ENCODE measurements at places on chromosomes 13 and 19.

- DNase-seq, result no peak
Observed at GRCh38 chr13:51342706-51343105, 3.2 kb downstream of the SERPINE3 start.

DNA sequence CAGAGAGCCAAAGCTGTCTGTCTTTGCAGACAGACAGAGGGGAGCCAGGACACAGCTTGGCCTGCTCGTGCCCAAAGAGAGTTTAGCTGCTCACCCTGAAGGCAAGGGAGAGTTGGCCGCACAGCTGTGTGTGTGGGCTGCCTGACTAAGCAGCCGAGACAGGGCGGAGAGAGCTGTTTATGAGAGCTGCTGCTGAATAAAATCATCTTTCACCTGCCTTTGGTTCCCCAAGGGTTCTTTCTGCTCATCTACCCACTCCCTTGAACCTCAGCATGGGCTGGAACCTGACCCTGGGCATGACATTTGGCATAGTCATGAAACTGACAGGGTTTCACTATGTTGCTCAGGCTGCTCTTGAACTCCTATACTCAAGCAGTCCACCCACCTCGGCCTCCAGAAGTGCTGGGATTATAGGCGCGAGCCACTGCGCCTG is 98.2 kb downstream of the RBM26 start:
- DNase-seq, result no peak

GRCh38 chr13:28751175-28751960 is 32.6 kb upstream of the SLC46A3 start:
- DNase-seq, result no peak

DNA sequence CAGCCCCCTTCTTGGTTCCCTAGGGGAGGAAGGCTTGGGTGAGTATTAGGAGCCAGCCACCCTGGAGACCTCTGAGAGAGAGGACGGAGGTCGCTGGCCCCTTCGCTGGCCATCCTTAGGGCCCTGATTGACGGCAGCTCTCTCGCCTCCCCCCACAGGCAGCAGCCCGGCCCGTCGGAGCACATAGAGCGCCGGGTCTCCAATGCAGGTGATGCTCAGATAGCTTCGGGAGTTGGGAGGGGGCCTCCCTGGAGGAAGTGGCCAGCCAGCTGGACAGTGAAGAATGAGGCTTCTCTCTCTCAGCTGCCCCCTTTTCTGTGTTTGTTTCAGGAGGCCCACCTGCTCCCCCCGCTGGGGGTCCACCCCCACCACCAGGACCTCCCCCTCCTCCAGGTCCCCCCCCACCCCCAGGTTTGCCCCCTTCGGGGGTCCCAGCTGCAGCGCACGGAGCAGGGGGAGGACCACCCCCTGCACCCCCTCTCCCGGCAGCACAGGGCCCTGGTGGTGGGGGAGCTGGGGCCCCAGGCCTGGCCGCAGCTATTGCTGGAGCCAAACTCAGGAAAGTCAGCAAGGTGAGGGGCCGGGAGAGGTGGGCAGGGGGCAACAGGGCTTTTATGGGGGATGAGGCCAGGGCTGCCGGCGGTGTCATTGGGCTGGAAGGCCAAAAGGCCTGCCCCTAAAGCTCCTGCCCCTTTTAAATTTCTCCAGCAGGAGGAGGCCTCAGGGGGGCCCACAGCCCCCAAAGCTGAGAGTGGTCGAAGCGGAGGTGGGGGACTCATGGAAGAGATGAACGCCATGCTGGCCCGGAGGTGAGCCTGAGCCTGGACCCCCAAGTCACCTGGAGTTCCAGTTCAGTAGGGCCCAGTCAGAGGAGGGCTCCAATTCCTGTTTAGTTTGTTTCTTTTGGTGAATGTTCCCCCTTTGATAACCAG is 15.0 kb downstream of the VASP start:
- DNase-seq, result no peak

GRCh38 chr19:45960595-45961235 is 12.9 kb downstream of the NOVA2 start:
- no peak for DNase-seq

DNA sequence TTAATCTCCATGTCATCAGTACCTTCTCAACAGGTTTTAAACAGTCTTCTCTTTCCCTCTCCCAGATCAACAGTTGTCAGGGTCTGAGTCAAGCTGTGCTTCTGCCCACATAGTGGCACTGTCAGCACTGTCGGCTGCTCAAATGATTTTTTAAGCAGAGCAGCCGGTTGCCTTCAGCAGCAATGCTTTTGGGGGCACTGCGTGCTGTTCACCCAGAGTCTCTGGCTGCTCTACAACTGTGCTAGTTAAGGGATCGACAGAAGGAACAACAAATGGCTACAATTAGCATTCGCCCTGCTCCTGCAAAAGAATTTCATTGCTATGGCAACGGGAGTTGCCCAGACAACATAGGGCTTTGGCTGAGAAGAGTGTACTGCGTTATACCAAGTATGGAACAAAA is 412.9 kb downstream of the DIAPH3 start:
- no peak for DNase-seq

DNA sequence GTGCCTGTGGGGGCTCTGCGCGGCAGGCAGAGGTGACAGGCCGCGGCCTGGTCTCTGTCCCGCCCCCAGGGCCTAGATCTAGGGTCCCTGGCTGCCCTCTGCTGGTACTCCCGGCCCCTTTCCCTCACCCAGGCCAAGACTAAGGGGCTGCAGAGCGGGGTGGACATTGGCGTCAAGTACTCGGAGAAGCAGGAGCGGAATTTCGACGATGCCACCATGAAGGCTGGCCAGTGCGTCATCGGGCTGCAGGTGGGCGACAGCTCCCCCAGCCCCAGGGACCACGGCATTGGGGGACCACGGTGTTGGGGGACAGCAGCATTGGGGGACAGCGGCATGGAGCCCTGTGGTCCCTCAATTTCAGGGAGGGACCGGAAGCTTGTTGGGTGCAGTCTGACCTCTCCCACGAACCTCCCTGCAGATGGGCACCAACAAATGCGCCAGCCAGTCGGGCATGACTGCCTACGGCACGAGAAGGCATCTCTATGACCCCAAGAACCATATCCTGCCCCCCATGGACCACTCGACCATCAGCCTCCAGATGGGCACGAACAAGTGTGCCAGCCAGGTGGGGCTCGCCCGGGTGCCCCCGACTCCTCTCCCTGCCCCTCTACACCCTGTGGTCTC is 3.8 kb upstream of the ABCA7 start:
- DNase-seq, result no peak

DNA sequence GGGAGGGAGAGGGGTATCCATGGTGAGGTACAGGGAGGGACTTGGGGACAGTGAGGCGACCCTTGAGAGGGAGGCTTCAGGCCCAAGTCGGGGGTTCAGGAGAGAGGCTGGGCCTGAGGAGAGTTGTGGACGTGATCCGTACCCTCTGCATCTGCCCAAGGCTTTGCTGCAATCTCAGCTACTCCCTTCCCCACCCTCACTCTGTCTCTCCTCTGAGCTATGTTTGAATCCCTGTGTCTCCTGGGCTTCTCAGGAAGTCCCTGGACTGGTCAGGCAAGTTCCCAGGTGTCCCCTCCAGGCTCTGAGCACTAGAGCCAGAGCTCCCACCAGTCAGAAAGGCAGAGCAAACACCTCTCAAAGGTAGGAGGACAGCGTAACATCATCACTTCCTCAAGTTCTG is 1.8 kb downstream of the LIN37 start:
- no peak for DNase-seq

GRCh38 chr19:55656552-55656951 is 1.7 kb downstream of the U2AF2 start:
- DNase-seq, result no peak

DNA sequence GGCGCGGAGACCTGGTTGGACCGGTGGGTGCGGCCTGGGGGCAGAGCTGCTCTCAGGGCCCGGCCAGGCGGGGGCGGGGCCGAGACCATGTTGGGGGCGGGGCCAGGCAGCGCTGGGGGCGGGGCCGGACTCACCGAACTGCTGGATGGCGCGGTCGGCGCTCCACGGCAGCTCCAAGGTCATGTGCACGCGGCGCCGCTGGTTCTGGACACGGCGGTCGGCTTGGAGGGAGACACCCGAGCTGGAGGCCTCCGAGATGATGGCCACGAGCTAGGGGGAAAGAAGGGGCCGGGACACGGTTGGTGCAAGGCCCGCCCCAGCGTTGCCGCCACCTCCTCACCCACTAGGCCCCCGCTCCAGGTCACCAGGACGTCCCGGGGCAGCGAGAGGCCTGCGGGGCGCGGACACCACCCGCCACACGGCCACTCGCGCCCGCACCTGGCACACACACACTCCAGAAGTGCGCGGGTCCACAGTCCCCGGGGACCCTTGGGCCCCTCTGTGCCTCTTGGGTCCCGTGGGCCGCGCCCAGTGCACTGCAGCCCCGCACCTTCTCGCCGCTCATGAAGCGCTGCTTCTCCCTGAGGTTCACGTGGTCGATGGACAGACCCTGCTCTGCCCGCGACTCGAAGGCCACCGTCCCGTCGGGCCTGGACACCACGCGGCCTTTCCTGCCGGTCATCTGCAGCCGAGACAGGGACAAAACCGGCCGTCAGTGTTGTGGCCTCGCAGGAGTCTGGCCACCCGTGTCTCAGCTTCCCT is 8.7 kb downstream of the GPX4 start:
- DNase-seq, result no peak

DNA sequence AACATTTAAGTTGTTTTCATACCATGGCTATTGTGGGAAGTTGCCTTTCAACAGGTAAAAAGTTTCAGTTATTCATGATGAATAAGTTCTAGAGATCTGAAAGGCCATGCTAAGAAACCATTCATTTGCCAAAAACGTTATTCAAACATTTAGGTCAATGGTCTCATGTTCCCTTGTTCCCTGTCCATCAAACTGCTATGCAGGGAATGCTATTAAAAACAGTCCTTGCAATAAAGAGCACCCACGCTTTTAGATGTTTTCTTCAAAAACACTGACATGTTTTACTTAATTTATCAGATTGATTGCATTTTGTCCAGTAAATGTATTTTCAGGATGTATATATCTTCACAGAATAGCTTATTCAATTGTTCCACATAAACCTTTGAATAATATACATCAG is 573.2 kb upstream of the PCDH20 start:
- no peak for DNase-seq

- DNase-seq, result no peak
Observed at GRCh38 chr19:55613930-55614710, 8.7 kb downstream of the ZNF865 start.

DNA sequence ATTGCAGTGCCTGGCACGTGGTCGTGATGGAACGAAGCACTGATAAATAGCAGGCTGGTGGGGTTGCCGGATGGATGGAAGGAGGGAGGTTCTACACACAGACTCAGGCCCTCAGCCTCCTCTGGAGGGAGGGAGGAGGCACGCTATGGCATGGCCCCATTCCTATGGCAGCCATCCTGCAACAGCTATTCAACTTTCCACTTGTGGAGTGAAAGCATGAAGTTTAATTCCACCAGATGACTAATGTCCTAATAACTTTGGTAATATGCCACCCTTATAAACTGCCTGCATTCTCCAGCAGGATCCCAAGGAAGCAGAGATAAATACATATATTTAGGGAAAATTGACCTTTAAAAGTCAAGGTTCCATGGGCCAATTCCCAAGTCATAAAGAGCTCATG is 92.4 kb downstream of the KL start:
- no peak for DNase-seq

DNA sequence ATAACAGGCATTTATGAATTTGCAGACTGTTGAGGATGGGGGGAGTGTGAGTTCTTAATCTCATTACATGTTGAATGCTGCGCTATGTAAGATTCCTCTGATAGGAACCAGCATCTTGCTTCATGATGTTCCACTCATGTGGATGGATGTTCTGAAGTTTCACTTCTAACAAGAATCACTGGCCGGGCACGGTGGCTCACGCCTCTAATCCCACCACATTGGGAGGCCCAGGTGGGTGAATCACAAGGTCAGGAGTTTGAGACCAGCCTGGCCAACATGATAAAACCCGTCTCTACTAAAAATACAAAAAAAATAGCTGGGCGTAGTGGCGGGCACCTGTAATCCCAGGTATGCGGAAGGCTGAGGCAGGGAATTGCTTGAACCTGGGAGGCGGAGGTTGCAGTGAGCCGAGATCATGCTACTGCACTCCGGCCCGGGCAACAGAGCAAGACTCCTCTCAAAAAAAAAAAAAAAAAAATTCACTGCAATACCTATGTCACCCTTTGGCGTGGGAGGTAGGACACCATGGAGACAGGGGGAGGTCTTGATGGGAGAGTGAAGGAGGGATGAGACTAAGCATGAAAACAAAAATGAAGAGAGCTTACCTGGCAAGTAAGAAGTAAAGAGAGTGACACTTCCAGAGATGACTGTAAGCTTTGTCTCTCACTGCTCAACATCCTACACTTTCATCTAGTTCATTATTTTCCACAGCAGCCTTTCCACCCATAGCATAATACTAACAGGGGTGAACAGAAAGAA is 133.0 kb downstream of the DCT start:
- DNase-seq, result peak; percentile 24

- no peak for DNase-seq
Observed at GRCh38 chr19:28322491-28322890, 890.5 kb downstream of the UQCRFS1 start.

DNA sequence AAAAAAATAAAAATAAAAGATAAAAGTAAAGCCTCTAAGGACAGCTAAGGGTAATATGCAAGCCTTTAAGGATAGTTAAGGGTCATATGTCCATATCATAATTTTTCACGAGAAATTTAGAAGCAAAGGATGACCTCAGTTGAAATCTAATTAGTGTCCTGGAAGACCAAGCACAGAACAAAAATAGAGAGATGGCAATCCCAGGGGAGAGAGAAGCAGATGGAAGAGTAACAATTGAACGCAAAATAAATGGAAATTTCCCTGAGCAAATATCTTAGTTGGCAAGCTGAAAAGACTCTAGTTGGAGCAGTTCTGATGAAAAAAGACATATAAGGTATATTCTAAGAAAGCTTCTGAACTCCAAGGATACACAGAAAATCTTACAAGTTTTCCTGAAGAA is 275.4 kb downstream of the NALCN start:
- DNase-seq, result no peak

GRCh38 chr13:86445672-86446071 is 646.5 kb upstream of the SLITRK6 start:
- DNase-seq, result no peak

DNA sequence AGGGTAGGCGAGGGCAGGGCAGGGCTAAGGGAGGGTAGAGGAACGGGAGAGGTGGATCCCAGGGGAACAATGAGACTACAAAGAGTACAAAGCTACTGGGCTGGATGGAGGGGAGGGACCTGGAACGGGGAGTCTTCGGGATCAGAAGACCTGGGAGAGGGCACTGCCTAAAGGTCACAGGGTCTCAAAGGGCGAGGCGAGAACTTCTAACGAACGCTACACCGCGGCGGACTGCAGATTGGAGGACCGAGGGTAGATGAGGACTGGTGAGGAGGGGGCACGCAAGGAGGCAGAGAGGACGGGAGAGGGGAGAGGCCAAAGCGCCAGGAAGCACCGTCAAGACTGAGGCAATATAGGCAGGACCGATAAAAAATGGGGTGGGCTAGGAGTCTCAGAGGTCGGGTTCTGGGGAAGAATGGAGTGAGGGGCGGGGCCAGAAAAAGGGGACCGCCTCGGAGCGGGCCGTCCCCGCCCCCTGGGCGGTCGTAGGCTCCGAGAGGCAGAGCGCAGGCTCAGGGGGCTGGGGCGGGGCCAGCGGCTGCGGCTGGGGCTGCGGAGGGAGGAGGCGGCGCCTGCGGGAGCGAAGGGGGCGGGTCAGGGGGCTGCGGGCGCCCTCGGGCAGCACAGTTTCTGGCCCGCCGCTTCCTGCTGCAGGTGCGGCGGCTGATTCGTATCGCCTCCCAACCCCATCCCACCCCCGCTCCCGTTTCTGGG is 1.3 kb upstream of the KCNC3 start:
- peak; percentile 76 for DNase-seq

GRCh38 chr13:112103260-112103838 is 36.4 kb downstream of the SOX1 start:
- no peak for DNase-seq

All from stimulated activated CD4-positive, alpha-beta T cell treated with anti-CD3 and anti-CD28 coated beads, Interleukin-12 subunit alpha, Interleukin-12 subunit beta, amount 100 ng/mL, for 4 hours (primary cell).